Small intestine (tissue), 16 donors: ENCODE measurements at places on chromosomes 5 and 9. TPM values are rescaled to one million over a fixed set of nuclear protein-coding genes. Genes with fewer than 3 reads are reported as not detected.

MARCHF6 gene
- 118 TPM for polyA plus RNA-seq

PDE4D gene
- 4.9 TPM for polyA plus RNA-seq

BTNL3 gene
- 121 TPM for polyA plus RNA-seq

SLC6A19 gene
- 56.3 TPM for polyA plus RNA-seq

SLC6A7 gene
- polyA plus RNA-seq: 7.1 TPM

FREM1 gene
- 4.0 TPM for polyA plus RNA-seq

ATP10B gene
- polyA plus RNA-seq: 24.9 TPM

PTGR1 gene
- polyA plus RNA-seq: 104 TPM

ABCA1 gene
- 3.0 TPM for polyA plus RNA-seq

DEPDC1B gene
- polyA plus RNA-seq: 19.2 TPM

GNA14 gene
- 1.7 TPM for polyA plus RNA-seq

RNF183 gene
- 1.7 TPM for polyA plus RNA-seq

LAMC3 gene
- polyA plus RNA-seq: not detected

ANKRD31 gene
- polyA plus RNA-seq: not detected

F2RL2 gene
- polyA plus RNA-seq: not detected

TSSK1B gene
- polyA plus RNA-seq: 0.01 TPM

CETN3 gene
- 32.6 TPM for polyA plus RNA-seq

PIP5K1B gene
- polyA plus RNA-seq: 28.8 TPM

EDIL3 gene
- not detected for polyA plus RNA-seq

KIF20A gene
- 0.27 TPM for polyA plus RNA-seq

AIF1L gene
- polyA plus RNA-seq: 1.4 TPM

GHR gene
- 0.22 TPM for polyA plus RNA-seq

C9orf50 gene
- 0.27 TPM for polyA plus RNA-seq

DDX46 gene
- polyA plus RNA-seq: 53.9 TPM

PCDHGA6 gene
- not detected for polyA plus RNA-seq

LRRTM2 gene
- polyA plus RNA-seq: 0.19 TPM

ARRDC1 gene
- polyA plus RNA-seq: 63.4 TPM

RPL37 gene
- 2,589 TPM for polyA plus RNA-seq

CD72 gene
- polyA plus RNA-seq: 1.6 TPM

RGS3 gene
- polyA plus RNA-seq: 25.3 TPM

C7 gene
- polyA plus RNA-seq: 6.2 TPM

FAM151B gene
- polyA plus RNA-seq: 0.73 TPM

PELO gene
- 10.8 TPM for polyA plus RNA-seq

GFI1B gene
- polyA plus RNA-seq: 0.76 TPM

TMEM215 gene
- polyA plus RNA-seq: not detected

LCN6 gene
- polyA plus RNA-seq: 21.5 TPM

SPATA31A3 gene
- not detected for polyA plus RNA-seq

ARPC5L gene
- 53.5 TPM for polyA plus RNA-seq

SARDH gene
- polyA plus RNA-seq: 0.54 TPM

FUBP3 gene
- 19.7 TPM for polyA plus RNA-seq
